Activated T-helper 9 cell treated with anti-CD3 and anti-CD28 coated beads, Interleukin-2, amount 50 U/mL, for 16 hours (primary cell): ENCODE measurements at places on chromosomes 6 and 20.

DNA sequence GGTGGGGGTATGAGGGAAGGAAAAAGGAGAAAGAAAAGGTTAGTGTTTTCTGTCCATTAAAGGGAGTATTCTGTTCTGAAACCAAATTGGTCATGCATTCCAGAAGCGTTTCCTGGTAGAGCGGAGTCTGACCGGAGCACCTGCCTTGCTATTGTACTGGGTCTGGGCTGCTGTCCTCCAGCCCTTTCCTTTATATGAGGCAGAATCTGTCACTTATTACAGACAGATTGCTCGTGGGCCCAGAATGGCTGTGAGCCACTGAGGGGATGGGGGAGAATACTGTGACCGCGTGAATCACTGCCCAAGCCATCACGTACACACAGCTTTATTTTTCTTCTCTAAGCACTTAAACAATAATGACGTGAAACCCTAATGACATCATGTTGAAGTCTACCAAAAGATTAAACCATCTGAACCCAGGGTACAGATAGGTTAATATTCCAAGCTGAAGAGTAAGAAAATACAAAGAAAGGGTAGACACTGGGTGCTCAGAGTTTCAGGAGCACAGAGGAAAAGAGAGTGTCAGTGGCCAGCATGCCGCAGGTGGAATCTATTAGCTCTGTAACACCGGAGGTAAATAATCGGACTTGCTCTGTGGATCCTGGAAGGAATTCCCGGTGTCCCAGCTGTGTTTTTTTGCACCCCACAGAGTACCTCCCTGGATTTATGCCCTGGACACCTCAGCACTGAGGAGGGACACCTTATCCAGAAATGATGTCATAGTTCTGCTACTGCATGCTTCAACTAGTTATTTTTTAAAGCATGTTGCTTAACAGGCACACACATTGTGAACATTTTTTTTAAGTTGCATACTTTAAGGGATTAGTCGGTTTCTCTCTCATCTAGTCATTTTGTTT lies 573.3 kb downstream of the PKHD1 start:
- DNase-seq: no peak

GRCh38 chr6:161290751-161291150 lies 16.9 kb upstream of the AGPAT4 start:
- DNase-seq: no peak

DNA sequence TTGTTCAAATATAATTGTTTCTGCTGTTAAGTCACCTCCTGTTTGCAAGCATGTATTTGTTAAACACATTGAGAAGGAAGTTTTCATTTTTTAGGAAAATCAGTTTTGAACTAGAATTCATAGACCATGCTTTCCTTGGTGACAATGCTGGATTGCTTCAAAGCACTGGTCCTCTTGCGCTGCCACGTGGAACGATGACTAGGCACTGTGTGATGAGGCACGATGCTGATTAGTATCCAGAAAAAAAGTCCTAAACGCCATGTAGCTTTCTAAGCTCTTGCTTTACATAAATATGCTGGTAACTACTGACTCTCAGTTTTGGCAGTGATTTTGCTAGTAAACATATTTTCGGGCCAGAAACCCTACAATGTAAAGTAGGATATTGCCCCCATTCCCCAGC lies 11.1 kb upstream of the EXOC2 start:
- no peak for DNase-seq

- DNase-seq: no peak
Measured at GRCh38 chr20:24604966-24605665, 135.7 kb downstream of the SYNDIG1 start.

GRCh38 chr6:52573295-52573694 lies 3.6 kb downstream of the TRAM2 start:
- DNase-seq: no peak

- DNase-seq: no peak
Measured at GRCh38 chr6:41442352-41442672, 103.9 kb upstream of the FOXP4 start.

- DNase-seq: no peak
Measured at GRCh38 chr6:113539623-113540022, 317.5 kb upstream of the MARCKS start.

GRCh38 chr20:47175493-47175892 lies 181.0 kb downstream of the ZMYND8 start:
- DNase-seq: no peak

GRCh38 chr6:35919085-35919826 lies 1.6 kb downstream of the SRPK1 start:
- no peak for DNase-seq

- DNase-seq: no peak
Measured at GRCh38 chr20:25306991-25307903, 59.4 kb downstream of the PYGB start.

DNA sequence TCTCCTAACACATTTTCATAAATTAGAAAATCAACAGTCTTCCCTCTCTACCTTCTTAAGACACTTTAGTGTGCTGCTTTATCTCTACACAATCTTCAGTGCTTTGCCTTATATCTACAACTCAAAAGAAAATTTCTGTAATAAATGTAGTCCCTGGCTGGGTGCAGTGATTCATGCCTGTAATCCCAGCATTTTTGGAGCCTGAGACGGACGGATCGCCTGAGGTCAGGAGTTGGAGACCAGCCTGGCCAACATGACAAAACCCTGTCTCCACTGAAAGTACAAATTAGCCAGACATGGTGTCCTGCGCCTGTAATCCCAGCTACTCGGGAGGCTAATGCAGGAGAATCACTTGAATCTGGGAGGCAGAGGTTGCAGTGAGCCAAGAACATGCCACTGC lies 9.7 kb upstream of the EDN1 start:
- no peak for DNase-seq

DNA sequence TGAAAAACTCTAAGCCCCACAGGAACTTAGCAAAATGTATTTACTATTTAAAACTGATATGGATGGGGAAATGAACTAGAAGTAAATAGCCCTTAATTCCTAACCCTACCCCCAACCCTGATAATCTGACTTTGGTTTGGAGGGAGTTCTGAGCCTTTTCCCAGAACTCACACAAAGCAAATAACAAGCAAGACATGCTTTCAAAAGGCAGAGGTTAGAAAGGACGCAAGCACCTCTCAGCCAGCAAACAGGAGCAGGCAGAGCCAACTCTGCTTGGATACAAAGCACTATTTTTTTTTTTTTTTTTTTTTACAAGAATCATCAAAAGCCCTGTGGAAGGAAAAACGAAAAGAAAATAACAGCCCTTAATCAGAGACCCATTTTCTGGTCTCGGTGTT lies 58.7 kb downstream of the SLC22A23 start:
- no peak for DNase-seq
